DMS 273 treated with DMSO at 0.1 percent for 48 hours (cell line): ENCODE measurements at places on chromosomes 3 and 15.

DNA sequence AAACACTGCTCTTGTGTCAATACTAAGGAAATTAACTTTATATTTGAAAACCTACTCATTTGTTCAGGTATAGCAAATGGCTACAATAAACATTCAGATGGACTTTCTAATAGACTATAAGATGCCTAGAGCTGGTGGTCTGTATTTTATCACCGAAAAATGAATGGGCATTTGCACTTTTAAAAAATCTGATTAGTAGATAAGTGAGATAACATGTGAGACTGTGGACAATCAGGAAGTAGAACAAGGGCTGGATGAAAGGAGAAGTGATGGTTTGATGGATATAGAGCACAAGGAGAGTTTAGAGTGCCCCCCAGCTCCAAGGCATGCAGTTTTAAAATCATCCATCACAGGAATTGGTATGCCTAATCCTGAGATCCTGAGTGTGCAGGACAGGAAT lies 308.4 kb upstream of the RARB start:
- DNase-seq = no peak

- no peak for DNase-seq
These were observed 36.9 kb downstream of the SUCLG2 start for GRCh38 chr3:67617518-67617917.

- DNase-seq = no peak
These were observed 908.4 kb downstream of the EPHA3 start for GRCh38 chr3:90015688-90016356.

GRCh38 chr15:101264011-101264410 lies 12.2 kb upstream of the CHSY1 start:
- DNase-seq = no peak

DNA sequence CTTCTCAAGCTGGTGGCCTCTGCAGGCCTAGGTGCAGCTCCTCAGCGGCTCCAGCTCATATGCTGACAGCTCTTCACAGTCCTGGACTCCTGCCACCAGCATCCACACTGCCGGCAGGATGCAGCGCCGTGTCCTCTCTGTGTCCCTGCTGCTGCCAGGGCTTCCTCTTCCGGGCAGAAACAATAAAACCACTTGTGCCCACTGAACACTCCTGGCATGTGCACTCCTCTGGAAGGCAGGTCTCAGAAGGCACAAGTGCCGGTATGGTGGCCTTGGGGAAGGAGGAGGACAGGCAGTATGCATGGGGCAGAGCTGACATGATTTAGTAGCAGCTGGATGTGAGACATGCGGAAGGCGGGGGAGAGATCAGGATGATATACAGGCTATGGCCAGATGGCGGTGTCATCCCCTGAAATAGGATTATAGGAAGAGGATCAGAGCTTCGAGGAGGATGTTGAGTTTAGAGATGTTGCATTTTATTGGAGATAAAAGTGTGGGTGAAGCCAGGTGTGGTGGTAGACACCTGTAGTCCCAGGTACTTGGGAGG lies 7.5 kb upstream of the MAN2A2 start:
- DNase-seq = no peak

DNA sequence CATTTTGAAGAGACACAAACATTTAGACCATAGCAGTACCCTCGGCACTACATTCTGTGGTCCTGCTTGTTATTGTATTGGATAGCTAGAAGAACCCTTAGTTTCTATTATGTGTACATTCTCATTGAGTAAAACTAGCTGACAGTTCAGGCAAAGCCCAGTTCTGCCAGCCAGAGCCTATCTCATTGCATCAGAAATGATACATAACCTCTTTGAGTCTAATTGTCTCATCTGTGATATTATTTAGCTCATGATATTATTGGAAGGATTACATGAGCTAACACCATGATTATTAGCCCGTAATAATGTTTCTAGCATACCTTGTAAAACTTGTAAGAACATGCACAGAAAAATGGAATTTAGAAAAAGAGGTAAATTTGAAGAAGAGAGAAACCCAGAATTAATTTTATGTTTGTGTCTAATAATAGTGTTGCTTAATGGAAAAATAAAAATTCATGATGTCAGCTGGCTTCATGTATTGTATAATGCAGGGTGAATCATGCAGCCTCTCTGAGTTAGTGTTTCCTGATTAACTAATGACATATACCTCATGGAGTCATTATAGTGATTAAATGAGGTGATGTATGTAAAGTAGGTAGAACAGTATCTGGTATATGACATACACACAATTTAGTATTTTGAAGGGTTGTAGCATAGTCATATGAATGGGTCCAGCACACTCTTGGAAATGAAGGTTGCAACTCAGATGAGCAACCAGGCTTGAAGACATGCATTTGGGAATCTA lies 339.4 kb upstream of the GRM7 start:
- no peak for DNase-seq

GRCh38 chr3:134816623-134817022 lies 21.6 kb downstream of the EPHB1 start:
- no peak for DNase-seq

GRCh38 chr3:42900226-42901072 lies 5.5 kb upstream of the ZNF662 start:
- DNase-seq = peak; percentile 35

- peak; percentile 1 for DNase-seq
These were observed 22.9 kb upstream of the THUMPD3 start for GRCh38 chr3:9339761-9340471.

DNA sequence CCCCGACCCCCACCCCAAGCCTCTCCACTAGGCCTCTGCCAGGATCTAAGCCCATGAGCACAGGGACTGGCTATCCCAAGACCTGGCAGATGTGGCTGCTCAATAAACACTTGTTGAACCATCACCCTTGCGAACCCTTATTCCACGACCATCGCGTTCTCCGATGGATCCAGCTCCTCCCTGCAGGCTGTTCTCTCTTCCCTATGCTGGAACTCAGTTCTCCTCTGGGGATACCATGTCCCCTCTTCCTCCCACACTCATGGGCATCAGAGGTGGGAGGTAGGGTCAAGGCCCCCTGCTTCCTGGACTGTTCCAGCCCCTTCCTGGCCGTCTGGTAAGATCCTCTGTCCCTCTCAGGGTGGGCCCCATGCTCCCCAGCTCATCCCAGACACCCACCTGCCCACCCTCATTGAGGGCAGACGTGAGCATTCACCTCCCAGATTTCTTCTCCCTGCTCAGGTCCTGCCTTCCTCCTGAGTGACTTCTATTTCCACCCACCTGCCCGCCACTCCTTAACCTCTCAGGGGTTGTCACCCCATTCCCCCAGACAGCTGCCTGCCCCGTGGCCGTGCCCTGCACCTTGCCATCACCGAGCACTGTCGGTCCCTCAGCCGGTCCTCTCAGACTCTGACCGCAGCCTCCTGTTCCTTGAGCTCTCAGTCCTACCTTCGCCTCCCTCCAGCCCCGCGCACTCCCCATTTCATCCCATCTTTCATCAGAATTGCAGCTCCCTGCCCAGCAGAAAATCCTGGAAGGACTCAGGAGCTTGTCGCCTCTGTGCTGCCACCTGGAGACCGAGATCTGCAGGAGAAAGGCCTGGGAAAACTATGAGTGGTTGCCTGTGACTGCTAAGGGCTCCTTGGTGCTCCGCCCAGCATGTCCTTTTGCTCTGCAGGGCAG lies 42.0 kb downstream of the PML start:
- DNase-seq = no peak

DNA sequence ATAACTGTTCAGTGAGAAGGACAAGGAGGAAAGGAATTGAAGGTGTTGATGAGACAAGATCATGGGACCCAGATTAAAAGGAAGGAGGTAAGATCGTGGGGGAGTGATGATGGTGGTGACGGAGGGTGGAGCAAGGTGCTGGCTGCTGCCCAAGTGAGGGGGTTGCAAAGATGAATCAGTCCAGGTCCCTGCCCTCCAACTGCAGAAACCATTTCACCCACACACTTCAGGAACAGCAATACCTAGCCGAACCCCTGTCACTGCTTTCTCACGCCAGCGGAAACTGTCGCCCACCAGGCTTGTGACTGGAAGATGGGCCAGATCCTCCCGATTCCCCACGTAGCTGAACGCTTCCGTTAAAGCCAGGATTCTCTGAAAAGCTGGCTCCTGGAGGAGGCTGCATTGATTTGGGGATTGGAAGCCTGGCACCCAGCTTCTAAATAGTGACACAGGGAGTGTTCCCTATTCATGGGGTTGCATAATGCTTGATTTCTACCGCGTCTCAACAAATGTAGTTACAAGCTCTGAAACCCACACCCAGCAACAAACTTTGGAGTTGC lies 3.2 kb upstream of the LSG1 start:
- no peak for DNase-seq

GRCh38 chr3:171230865-171231264 lies 204.3 kb upstream of the SLC2A2 start:
- DNase-seq = no peak

- DNase-seq = no peak
These were observed 356.0 kb downstream of the NLGN1 start for GRCh38 chr3:173753593-173753992.

GRCh38 chr3:196998966-196999760 lies 30.5 kb downstream of the MELTF start:
- DNase-seq = no peak

GRCh38 chr3:88141458-88142083 lies 8.2 kb upstream of the C3orf38 start:
- no peak for DNase-seq

DNA sequence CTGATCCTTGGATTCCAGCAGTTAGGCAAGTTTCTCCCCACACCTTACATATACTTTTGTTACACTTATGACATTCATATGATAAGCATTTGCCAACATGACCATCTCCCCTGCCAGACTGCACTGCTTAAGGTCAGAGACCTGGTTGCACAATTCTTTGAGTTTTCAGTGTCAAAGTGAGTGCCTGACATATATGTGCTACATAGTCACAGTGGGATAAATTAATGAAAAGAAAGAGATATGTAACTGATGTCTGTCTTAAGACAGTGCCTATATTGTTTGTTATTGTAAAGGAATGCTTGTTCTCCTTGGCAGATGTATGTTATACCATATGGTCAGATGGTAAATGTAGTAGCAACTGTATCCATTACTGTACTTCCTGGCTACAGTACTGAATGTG lies 3.5 kb upstream of the DCUN1D1 start:
- no peak for DNase-seq

GRCh38 chr3:11826628-11827265 lies 19.9 kb downstream of the TAMM41 start:
- no peak for DNase-seq

DNA sequence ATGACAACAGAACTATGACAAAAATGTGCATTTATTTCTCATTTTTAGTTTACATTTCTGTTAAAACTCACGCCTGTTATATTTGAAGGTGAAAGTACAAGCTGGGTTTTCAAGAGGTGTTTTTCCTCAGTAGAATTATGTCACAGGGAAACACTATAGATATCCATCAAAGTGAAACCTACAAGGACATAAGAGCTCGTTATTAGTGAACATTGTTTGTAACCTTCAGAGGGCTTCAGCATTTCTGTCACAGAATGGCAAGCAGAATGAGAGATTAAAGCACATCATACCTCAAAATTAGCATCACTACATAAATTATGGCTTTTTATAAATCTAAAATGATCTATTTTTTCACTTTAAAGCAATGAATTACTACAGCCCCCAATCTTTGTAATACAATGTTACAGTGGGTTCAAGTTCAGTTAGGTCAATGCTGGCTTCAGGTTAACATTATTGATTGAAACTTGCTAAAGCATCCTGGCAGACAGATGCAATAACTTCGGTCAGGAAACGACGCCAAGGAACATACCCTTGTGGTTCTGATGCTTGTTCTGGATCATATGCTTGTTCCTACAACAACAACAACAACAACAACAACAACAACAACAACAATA lies 405.6 kb downstream of the CADM2 start:
- no peak for DNase-seq

GRCh38 chr3:169668957-169669741 lies 5.6 kb upstream of the MECOM start:
- peak; percentile 72 for DNase-seq

- no peak for DNase-seq
These were observed 313.7 kb downstream of the GAP43 start for GRCh38 chr3:115937054-115937453.

DNA sequence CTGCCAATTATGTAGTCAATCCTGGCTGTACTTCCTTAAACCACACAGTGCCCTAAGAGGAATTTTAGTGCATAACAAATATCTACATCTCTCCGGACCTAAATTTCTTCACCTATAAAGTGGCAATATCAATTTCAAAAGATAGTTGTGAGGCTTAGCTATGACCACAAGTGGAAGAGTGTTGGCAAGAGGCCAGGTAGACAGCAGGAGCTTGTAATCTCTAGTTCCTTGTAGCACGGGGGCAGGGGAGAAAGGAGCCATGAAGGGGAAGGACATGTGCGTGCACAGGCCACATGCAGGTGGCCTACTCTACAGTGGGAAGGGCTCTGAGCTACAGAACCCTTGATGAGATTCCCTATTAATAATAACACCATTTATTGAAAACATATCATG lies 269.7 kb downstream of the ABHD5 start:
- DNase-seq = peak; percentile 73

DNA sequence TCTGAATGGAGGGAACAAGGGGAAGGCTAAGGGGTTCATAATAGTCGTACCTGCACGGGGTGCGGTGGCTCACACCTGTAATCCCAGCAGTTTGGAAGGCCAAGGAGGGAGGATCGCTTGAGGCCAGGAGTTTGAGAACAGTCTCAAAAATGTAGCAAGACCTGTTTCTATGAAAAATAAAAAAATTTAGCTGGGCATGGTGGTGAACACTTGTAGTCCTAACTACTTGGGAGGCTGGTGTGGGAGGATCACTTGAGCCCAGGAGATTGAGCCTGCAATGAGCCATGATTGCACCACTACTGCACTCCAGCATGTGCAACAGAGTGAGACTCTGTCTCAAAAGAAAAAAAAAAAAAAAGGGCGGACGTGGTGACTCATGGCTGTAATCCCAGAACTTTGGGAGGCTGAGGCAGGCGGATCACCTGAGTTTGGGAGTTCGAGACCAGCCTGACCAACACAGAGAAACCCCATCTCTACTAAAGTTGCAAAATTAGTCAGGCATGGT lies 17.9 kb upstream of the HDAC11 start:
- no peak for DNase-seq

DNA sequence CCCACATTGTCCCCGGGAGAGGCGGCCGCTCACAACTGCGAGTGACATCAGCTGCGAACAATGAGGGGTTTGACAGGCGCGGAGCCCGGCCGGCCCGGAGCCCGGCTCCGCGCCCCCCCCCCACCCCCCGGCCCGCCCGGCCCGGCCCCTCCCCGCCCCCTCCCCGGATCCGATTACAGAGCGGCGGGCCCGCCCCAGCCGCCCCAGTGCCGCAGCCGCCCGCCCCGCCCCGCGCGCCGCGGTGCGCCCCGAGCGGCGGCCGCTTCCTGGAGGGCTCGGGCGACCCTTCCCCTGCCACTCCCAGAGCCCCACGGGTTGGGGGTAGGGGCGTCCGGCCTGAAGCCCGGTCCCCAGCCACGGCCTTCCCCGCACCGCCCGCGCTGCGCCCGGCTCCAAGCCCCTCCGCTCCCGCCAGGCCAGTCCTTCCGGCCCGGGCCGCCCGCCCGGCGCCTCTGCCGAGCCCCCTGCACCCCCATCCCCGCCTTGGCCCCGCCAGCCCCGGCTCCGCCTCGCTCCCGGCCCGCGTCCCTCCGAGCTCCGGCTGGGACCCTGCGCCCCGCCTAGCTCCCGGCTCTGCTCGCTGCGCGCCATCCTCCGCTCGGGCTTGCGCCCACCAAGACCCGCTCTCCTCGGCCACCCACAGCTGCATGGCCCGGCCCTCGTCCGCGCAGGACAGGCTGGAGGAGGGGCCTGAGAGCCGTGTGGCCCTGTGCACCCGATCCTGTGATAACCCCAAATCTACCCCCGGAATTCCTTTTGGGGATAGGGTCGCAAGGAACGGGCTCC lies at the start of gene PCBP4:
Gene PCBP4 (minus strand): TSS at position 71 of the 786 bp plus-strand sequence. CDS start 6,214 bp downstream, outside the sequence.
- DNase-seq = no peak
